Gastroesophageal sphincter (tissue), 4 donors: ENCODE measurements at places on chromosomes 4 and X. TPM values are rescaled to one million over a fixed set of nuclear protein-coding genes. Genes with fewer than 3 reads are reported as not detected.

Gene IGFBP7
- total RNA-seq: 478 TPM

DNA sequence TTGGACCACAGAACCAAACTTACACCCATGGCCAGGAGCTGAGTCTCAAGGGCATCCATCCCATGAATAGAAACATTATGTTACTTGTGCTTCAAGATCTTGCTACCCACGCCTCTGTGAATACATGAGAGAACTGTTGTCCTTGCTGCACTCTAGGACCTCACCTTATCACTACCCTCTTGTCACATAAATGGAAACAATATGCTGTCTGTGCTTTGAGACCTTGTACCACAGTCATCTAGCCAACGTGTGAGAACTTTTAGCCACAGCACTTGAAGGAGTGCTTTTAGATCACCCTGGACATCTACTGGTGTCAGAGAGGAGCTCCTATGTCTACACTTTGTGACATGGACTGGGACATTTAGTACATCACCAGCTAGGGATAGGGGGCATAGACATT lies 30.7 kb upstream of the HUWE1 start:
- ATAC-seq: no peak

GRCh38 chr4:188781655-188782054 lies 642.4 kb downstream of the TRIML1 start:
- no peak for ATAC-seq

Gene TRMT10A
- 10.2 TPM for total RNA-seq

DNA sequence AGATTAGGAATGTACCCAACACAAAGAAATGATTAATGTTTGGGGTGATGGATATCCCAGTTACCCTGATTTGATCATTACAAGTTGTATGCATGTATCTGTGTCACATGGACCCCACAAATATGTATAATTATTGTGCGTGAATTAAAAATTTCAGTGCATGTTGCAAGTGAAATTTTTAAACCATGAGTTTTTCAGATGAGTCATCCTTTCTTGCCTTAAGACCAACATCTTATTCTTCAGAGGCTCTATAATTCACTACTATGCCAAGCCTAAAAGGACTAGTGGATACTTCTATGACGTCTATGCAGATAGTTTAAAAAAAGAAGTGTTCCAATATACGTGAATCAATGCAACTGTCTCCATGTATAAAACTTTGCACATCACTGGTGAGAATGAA lies 113.0 kb upstream of the SH3RF1 start:
- no peak for ATAC-seq

DNA sequence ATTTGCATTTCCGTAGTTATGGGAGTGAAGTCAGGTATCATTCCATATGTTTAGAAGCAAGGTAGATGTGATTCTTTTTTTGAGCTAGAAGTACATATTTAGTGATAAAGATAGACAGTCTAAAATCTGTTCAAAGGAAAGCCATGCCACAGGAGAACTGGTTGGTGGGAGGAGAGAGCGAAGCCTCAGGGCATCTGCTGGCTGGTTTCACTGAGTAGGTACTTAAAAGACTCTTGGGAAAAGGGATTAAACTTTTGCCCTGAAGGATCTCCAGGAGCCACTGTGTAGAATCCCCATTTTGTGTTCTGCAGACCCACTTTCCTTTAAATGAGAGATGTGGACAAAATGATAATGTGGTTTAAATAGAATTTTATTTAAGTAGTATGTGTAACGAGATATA lies 89.6 kb downstream of the SHROOM2 start:
- ATAC-seq: no peak

DNA sequence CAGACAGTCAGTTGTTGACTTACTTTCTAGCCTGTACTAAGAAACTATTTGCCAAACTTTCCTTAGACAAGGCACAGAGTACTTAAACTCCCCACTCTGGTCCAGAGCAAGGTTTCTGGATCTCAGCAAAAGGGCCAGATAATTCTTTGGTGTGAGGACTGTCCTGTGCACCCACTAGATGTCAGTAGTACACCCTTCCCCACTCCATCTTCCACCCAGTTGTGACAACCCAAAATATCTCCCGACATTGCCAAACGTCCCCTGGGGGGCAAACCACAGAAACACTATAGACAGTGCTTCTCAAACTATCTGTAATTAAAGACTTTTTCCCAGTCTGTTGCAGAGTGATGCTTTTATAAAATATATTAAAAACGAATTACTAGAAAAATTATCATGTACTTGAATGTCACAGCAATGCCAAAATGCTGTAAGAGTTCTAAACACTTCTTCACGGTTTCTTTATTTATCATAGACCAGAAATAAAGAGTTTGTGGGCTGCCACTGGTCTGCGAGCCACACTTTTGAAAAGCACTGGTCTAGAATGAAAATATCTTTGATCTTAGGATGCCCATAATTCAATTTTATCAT lies 203.5 kb downstream of the PRDM5 start:
- peak; percentile 68 for ATAC-seq

DNA sequence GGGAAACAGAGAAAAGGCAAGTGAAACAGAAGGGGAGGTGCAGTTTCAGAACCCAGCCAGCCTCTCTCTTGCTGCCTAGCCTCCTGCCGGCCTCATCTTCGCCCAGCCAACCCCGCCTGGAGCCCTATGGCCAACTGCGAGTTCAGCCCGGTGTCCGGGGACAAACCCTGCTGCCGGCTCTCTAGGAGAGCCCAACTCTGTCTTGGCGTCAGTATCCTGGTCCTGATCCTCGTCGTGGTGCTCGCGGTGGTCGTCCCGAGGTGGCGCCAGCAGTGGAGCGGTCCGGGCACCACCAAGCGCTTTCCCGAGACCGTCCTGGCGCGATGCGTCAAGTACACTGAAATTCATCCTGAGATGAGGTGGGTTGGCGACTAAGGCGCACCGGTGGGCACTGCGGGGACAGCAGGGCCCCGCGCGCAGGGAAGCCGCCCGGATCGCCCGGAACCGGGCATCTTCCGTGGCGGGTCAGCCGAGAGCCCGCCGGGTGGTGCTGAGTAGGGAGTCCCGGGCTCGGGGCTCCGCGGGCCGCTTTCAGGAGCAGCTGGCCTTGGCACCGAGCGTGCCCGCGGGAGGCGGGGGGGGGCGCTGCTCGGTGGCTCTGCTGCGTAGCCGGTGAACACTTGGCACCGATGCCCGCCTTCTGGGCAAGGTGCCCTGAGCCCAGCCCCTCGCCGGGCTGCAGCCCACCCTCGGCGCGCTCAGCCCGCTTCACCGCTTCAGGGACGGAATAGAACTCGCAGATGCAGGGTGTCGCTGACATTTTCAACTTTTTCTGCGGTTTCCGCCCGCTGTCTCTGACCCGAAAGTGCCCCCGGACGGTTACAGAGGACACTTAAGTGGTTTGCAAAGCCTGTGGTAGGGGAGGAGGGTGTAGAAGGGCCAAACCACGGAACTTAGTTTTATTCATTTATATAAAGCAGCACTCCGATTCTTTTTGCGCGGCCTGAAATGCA lies at the start of gene CD38:
CD38 (plus strand) TSS at position 40 of the 953 bp plus-strand sequence; CDS start at position 127, 87 bp downstream.
- peak; percentile 43 for ATAC-seq

- no peak for ATAC-seq
Observed at GRCh38 chr4:173909294-173909693, 374.2 kb downstream of the FBXO8 start.

DNA sequence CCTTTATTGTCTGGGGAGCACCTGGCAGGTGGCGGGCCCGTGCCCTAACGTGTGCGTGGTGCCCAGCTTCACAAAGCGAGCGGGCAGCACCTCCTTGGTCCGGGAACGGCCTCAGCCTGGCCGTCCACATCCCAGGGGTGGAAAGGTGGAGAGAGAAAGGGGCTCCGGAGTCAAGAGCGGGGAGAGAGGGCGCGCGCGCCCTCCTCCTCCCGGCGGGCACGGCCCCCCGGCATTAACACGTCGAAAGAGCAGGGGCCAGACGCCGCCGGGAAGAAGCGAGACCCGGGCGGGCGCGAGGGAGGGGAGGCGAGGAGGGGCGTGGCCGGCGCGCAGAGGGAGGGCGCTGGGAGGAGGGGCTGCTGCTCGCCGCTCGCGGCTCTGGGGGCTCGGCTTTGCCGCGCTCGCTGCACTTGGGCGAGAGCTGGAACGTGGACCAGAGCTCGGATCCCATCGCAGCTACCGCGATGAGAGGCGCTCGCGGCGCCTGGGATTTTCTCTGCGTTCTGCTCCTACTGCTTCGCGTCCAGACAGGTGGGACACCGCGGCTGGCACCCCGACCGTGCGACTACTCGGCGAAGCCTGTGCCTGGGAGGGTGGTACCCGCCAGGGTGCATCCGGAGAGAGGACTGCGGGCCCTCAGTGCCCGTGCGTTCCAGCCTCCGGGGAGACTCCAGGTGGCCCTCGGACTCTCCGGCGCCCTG lies at the start of gene KIT:
KIT (plus strand) TSS at position 407 of the 701 bp plus-strand sequence; CDS start at position 465, 58 bp downstream.
- ATAC-seq: peak; percentile 46

GRCh38 chr4:72893354-72894066 lies 176.0 kb downstream of the COX18 start:
- ATAC-seq: no peak

DNA sequence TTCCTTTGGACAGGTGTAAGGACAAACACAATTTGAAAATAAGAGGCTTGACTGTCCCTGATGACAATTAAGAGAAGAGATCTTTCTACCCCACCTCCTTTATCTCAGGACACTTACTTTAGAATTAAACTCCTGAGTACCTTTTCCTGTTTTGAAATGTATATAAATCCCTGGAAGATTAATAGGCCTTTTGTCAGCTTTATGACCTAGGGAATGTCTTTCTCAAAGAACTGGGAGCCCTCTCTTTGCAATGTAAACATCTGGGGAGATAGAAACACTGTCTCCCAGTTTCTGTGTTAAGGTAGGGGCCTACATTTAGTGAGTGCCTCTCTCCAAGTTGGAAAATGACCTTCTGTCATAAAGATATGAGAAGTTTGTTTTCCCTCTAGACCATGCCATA lies 31.7 kb downstream of the AGA start:
- no peak for ATAC-seq

DNA sequence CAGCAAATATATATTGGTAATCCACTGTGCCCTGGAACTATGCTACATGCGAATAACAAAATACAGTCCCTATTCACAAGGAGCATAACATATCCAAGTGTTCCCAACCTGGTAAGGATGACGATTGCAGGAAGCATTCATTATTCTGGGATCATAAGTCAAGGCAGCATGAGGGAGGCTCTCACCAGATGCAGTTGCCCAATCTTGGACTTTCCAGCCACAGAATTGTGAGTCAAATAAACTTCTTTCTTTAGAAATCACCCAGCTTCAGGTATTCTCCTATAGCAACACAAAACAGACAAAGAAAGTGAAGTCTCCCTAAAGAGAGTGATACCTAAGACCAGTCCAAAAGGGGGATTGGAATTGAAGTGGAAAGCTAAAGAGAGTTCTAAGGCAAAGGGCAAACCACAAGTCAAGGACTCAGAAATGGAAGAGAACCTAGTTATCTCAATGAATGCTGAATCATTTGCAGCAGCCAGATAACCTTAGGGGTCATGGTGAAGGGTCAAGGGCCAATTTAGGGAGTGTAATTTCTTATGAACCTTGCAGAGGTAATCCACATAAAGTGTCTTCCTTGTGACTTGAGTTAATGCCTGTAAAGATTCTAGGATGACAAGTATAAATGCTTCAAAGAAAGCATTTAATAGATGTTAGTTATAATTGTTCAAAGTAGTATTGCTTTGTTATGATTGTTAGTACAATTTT lies 103.1 kb upstream of the PCDH7 start:
- no peak for ATAC-seq

- peak; percentile 21 for ATAC-seq
Observed at GRCh38 chr4:186192066-186192612, 772 bp downstream of the CYP4V2 start.

GRCh38 chrX:32281853-32282252 lies 929.5 kb downstream of the DMD start:
- no peak for ATAC-seq

DNA sequence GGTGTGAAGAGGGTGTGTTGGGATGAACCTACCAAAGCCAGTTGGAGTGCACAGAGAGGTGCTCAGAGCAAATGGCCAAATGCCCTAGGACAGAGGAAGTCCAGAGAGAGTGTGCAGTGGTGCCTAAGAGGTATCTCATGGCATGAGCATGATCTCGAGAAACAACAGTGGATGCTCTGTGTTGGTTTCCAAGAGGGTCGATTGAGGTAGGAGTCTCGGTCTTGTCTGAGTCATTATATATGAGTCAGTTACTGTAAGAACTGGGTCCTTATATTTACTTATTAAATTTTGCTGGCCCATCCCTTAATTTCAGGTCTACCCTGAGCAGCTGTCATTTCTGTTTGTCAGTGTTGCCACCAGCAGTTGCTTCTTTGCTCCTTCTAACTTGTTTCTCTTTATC lies 86.6 kb upstream of the TMEM150C start:
- ATAC-seq: no peak

- peak; percentile 55 for ATAC-seq
Observed at GRCh38 chr4:76963131-76963750, 13.7 kb downstream of the SEPTIN11 start.

Gene SPATA4
- total RNA-seq: not detected

DNA sequence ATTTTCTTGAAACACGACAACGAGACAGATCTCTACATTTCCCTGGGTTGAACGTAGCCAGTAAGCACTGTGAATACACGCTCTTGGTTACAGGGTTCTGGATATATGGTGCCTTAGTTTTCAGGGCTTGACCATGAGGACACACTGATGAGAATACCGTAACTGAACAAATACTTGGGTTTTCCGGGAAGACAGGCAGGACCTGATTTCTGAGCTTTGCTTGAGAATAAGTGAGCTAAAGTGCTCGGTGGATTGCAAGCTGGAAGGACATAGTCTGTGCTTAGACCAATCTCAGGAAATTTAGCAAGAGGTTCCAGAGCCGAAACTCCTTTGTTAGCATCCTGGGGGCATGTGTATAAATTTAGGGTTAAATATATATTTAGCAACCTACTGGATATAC lies 876 bp upstream of the TACR3 start:
- no peak for ATAC-seq

Gene GC
- total RNA-seq: not detected

DNA sequence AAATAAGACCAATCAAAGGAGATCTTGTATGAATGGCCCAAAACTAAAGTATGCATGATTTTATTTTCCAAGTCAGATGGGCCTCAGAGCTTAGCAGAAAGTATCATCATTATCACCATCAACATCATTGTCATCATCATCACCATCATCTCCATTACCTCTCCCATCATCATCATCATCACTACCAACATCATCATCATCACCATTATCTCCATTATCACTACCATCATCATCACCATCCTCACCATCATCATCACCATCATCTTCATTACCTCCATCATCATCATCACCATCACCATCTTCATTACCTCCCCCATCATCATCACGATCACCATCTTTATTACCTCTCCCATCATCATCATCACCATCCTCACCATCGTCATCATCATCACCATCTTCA lies 363.9 kb downstream of the DHRSX start:
- no peak for ATAC-seq

Gene PCDH7
- total RNA-seq: 364 TPM

Gene GK2
- total RNA-seq: not detected
